Mucosa of gallbladder (tissue), 1 donor: ENCODE measurements at places on chromosomes 6 and 20.

- no peak for DNase-seq
Measured at GRCh38 chr20:9993137-9993536, 41.6 kb upstream of the ANKEF1 start.

DNA sequence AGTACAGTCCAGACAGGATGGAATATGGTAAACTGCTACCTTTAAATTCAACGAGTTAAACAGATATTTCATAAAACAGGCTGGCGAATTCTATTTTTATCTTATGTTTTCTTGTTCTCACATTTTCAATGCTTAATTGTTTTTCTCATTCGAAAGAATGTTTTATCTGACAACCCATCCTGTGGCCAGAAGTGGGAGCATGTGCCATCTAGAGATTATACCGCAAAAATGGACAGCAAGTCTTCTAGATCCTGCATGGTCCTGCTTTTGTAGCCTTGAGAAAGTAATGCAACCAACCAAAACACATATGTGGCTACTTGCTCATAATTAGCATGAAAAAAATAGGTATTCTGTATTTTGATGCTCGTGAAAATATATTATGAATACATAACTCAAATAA lies 30.7 kb downstream of the TUBB2B start:
- DNase-seq: no peak

DNA sequence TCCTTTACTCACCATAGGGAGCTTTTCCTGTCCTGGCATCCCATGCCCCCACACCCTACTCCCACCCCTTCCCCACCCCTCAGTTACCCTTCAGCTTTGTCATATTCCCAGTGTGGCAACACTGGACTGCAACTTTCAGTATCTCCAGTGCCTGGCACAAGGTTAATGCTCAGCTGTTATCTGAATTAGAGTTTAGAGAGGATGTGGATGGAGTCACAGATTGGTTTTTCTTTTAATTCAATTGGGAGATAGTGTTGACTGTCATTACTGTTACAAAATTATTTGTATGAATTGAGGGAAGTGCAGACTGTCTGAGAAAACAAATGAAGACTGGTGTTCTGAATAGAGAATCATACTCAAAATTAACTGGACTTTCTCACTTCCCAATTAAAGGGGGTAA lies 89.9 kb downstream of the TULP4 start:
- DNase-seq: no peak

GRCh38 chr6:110784610-110784979 lies 30.7 kb downstream of the CDK19 start:
- DNase-seq: no peak

DNA sequence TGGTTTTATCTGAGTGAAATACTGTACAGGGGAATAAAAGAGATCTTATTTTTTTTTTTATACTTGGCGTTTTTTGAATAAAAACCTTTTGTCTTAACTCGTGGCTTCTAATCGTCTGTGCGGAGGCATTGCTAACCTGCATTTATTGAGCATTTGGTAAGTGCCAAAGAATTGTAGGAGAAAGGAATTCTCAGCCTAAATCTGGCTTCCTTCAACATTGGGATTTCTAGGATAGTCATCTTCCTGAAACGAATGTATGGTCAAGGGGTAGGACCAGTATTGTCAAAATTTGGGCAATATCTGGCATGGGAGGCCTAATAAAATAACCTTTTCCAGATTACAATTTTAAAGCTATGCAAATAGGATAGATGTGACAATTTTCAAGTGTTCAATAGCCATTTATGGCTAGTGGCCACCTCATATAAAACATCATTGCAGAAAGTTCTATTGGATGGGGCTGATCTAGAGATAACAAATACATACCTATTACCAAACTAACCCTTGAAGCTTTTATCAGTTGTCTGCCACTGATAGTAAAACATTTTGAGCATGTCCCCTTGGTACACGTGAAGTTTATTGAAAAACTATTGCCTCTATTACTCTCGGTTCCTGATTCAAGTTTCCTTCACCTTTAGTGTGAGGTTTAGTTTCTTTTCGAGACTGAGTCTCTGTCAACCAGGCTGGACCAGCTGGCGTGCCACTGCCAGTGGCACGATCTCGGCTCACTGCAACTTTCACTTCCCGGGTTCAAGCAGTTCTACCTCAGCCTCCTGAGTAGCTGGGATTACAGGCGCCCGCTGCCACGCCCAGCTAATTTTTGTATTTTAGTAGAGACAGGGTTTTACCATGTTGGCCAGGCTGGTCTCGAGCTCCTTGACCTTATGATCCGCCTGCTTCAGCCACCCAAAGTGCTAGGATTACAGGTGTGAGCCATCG lies 5.6 kb downstream of the PIM1 start:
- DNase-seq: no peak

DNA sequence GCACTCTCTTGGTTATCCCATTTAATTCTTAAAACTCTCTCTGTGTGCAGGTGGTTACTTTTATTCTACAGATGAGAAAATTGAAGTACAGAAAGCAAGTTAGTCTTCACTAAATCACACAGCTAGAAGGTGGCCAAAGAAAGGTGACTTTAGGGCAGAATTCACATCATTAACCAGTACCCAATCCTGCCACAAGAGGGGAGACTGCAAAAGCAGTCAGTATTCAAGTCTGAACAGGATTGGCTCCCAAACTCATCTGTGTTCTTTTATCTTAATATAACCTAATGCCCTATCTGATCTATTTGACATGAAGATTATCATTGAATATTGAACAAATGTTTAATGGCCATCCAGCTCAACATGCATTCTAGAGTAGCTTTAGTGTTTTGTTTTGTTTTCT lies 225.3 kb upstream of the FAM83B start:
- no peak for DNase-seq

GRCh38 chr6:39228992-39229767 lies at the start of gene KCNK5:
Gene KCNK5 (minus strand): TSS chr6:39229475. CDS start chr6:39229111, 364 bp downstream.
- peak; percentile 87 for DNase-seq

- no peak for DNase-seq
Measured at GRCh38 chr6:72248621-72249020, 362.3 kb downstream of the RIMS1 start.

DNA sequence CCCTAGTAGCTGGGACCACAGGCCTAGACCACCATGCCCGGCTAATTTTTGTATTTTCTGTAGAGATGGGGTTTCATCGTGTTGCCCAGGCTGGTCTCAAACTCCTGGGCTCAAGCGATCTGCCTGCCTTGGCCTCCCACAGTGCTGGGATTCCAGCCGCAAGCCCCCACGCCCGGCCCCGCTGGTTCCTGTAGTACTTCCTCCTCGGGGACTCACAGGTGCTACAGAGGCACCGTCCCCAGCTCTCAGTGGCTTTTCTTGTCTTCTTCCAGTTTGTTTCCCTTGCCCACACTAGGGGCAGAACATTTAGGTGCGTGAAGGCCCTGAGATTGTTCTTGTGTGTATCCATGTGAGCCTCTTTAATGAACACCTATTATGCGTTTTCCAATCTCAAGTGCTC lies 773 bp upstream of the ZBP1 start:
- no peak for DNase-seq

DNA sequence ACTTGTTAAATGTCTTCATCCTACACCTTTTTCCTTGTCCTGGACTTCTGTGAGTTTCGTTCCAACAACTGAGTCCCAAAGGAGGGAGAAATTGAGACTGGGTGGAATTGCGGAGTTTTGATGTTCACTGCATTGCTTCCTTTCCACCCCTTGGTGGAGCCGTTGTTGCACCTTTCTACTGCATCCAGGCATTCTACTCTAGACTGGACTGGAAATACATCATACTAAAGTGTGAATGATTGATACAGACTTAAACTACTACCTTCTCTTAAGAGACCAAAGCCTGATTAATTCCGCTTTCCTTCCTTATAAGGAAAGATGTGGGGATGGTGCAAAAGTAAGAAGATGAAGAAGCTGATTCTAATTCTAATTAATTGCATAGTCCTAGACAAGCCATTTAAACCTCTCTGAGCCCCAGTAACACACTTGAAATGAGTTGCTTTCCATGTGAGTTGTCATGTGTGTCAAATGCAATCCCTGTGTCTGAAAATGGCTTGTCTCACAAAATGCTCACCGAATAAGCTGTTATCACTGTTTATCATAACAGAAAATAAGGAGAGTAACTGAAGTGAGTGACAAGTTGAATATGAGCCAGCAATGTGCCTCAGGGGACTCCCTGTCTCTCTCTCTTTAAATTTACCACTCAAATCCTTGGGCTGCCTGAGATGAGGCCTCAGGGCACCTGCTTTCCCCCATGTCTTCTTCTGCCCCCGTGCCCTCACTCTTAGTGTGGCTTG lies 338.3 kb upstream of the CHD6 start:
- DNase-seq: no peak

GRCh38 chr6:56745081-56745480 lies 102.4 kb upstream of the DST start:
- no peak for DNase-seq

DNA sequence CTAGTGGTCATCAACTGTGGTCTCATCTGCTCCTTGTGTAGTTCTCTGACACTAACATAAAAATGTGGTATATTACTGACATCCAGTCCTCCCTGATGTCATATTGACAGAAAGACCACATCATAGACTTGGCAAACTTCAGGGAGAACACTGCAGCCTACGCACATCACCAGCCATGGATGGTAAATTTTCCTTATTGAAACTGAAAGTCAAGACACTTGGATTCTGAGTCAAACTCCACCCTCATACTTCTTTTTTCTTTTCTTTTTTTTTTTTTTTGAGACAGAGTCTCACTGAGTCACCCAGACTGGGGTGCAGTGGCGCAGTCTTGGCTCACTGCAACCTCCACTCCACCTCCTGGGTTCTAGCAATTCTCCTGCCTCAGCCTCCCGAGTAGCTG lies 25.4 kb downstream of the NDRG3 start:
- DNase-seq: no peak

- no peak for DNase-seq
Measured at GRCh38 chr20:19936466-19937200, 80.5 kb upstream of the NAA20 start.

GRCh38 chr20:4513720-4514119 lies 208.0 kb upstream of the PRND start:
- no peak for DNase-seq

DNA sequence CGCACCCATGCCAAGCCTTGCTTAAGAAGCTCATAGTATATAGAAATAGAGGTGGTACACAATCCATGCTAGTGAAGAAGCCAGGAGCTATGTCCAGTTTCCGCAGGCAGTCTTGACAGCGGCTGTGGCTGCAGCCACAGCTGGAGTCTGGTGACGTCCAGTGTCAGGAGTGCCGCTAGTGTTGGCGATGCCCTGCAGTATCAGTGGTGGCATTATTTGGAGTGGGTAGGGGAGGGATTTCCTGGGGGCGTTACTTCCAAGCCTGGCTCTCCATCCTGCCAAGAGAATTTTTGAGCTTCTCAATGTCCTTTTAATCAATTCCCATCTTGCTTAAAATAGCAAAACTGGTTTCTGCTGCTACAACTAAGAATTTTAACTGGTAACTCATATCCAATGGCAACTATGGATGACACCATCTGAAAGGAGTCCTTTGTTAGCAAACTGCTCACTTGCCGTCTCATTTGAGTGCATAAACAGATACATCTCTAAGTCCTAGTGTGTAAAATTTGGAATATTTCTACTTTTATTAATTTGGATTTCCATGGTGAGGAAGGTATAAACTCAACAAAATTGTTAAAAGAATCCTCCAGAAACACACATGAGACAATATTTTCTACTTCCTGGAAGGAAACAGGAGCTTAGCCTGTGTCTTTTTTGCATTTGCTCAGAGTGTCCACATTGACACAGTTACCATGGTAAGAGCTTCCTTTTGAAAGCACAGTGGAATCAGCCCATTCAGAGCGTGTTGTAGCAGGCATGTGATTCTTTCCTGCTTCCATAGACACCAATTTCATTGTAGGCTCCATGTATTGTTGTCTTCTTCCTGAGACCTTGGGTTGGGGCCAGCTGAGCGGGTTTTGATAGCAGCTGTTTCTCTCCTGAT lies 44.6 kb upstream of the PXDC1 start:
- no peak for DNase-seq

DNA sequence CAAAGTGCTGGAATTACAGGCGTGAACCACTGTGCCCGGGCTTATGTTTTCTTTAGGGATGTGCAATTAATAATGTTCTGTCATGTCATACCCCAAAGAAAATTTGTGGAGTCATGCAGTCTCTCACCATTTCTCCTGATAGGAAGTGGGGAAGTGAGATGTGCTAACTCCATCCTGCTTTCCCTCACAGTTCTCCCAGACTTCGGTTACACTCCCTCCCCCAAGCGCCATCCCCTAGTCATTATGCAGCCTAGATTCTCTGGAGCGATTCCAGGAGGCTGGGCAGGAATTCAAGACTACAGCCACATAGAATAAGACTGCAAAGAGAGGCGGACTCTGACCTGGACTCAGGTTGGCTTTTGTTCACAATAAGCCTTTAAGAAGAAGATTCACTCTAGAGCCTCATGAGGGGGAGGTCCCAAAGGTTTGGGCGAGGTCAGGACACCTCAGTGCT lies 271.4 kb downstream of the ALDH8A1 start:
- peak; percentile 92 for DNase-seq

DNA sequence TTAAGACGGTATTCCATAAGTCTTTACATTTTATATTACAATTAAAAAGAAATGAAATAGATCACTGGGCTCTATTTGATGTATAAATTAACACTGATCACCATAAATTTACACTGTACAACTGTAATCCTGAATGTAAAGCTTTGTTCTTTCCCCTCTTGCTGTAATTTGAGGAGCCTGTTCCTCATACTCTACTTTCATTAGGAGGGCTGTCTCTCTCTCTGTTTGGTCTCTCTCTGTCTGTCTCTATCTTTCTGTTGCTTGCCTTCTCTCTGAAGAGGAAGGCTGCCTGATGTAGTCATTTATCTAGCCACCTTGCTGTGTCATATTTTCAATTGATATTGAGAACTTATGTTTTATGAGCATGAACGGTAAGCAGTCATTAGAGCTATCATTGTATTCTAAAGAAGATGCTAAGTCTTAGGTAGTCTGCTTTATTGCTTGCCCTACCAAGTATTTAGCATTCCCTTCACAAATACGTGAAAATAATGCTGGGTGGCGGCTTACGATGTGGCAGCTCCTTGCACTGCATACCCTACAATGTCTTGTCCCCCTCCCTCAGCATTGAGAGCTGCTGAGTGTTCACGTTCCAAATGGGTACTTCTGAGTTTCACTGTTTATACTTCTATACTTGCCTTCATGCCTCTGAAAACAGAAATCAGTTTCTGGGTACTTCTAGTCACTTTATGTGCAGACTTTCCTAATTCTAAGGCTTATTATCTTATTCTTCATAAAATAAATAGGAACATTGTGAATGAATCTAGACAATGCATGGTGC lies 205.5 kb downstream of the NKAIN2 start:
- DNase-seq: no peak

- DNase-seq: no peak
Measured at GRCh38 chr6:68635412-68635705, 277 bp downstream of the ADGRB3 start.

DNA sequence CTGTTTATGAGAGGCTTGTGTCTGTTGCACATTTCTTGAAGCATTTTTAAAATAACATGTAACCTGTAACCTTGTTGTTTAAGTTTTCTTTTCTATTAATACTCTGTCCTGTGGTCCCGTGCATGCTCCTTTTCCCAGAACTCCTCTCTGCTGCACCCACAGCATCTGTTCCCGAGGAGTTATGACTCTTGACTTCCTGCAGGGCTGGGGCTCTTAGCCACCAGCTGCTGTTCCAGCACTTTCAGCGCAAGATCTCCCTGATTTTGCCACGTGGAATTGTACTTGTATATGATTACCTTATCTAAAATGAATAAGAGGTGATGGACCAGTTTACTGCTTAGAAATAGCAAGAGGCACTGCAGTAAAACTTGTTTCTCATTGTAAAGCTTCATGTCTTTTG lies 150.6 kb downstream of the QKI start:
- no peak for DNase-seq

GRCh38 chr6:52262620-52263344 lies 18.5 kb upstream of the IL17F start:
- DNase-seq: no peak
